ENCODE measurements at places on chromosomes 6 and 20.
A peak's percentile ranks its signal among the peaks of the same experiment; 100 is the strongest.

GRCh38 chr6:10237298-10238038, 177.4 kb downstream of the TFAP2A start:
- DNase-seq, result no peak
- no peaks in the 10 kb centered on the region for H3K4me1 ChIP-seq
- H3K27me3 ChIP-seq, result no peaks in the 10 kb centered on the region
- no peak overlapping the region for H3K27ac ChIP-seq
- H3K36me3 ChIP-seq, result no peaks in the 10 kb centered on the region

DNA sequence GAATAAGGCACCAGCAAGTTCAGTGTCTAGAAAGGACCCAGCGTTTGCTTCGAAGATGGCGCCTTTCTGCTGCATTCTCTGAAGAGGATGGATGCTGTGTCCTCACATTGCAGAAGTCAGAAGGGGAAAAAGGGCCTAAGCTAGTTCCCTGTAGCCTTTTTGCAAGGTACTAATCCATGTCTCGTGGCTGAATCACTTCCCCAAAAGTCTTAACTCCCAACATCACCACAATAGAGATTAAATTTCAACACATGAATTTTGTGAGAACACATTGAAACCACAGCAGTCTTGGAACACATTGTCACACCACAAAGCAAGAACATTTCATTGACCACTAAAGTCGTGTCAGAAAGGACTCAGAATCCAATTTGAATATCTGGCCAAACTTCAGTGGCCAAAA, 42.1 kb downstream of the KLHL31 start:
- no peaks in the 10 kb centered on the region for H3K4me1 ChIP-seq
- no peak overlapping the region for H3K4me3 ChIP-seq
- peaks cover 27% of the 10 kb centered on the region for H3K27me3 ChIP-seq
- H3K27ac ChIP-seq, result no peak overlapping the region

GRCh38 chr6:5967594-5967993, 39.1 kb downstream of the NRN1 start:
- DNase-seq, result no peak
- H3K27ac ChIP-seq, result no peak overlapping the region
- H3K27me3 ChIP-seq, result peaks cover 31% of the 10 kb centered on the region
- H3K36me3 ChIP-seq, result peaks cover 2% of the 10 kb centered on the region
- H3K4me3 ChIP-seq, result no peak overlapping the region

GRCh38 chr6:134060491-134061106, 8.2 kb upstream of the SLC2A12 start:
- no peaks in the 10 kb centered on the region for H3K4me1 ChIP-seq
- no peak overlapping the region for H3K4me3 ChIP-seq
- no peak overlapping the region for H3K27ac ChIP-seq

DNA sequence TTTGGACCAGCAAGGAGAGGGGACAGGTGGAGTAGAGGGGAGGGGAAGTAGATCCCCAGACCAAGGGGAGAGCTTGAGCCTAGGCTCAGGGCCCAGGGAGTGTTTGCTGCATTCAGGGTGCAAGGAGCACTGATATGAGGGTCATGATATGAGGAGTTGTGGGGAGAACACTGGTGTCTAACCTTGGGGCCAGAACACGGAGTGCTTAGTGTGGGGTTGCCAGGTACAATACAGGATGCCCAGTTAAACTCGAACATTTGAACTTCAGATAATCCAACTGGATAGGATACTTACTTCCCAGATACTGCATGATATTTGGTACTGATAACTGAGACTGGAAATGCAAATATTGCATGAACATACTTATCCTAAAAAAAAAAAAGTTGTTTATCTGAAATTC, 2.4 kb downstream of the SLC22A1 start:
- H3K4me3 ChIP-seq, result no peak overlapping the region
- no peak overlapping the region for H3K27ac ChIP-seq
- no peaks in the 10 kb centered on the region for H3K27me3 ChIP-seq

- no peak for DNase-seq
- H3K27me3 ChIP-seq, result no peaks in the 10 kb centered on the region
- no peak overlapping the region for H3K27ac ChIP-seq
- peaks cover 2% of the 10 kb centered on the region for H3K36me3 ChIP-seq
Observed at GRCh38 chr6:37524025-37524969, 24.6 kb upstream of the CCDC167 start.

DNA sequence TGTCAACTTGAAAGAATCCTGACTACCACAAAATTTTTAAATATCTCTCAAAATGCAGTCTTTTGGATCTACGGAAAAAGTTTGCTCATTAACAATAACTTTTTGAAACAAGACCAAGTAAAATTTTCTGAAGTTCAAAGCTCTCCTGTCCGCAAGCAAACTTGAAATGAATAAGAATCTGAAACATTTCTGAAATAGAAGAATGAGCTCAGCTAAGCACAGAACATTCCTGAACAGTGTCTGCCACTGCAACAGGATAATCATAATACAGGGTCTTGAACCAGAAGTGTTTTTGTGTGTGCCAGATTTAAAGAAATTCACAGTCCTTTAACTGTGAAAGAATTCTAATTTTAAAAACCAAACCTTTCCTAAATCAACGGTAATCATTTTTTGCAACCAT, 49.1 kb upstream of the TASP1 start:
- H3K27me3 ChIP-seq, result peaks cover 46% of the 10 kb centered on the region
- no peak for DNase-seq
- no peak overlapping the region for H3K4me3 ChIP-seq

DNA sequence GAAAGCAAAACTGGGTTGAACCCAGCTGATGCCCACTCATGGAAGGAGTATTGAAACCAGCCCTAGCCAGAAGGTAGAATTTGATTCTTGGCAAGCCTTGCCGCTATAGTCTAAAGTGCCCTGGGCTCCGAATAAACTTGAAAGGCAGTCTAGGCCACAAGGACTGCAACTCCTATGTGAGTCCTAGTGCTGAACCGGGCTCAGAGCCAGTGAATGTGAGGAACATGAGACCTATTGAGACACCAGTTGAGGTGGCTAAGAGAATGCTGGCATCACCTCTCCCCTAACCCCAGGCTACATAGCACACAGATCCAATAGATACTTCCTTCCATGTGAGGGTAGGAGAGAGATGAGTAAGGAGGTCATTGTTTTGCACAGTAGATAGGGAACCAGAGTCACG, 3.5 kb upstream of the DEFB110 start:
- no peaks in the 10 kb centered on the region for H3K36me3 ChIP-seq
- no peaks in the 10 kb centered on the region for H3K4me1 ChIP-seq
- no peaks in the 10 kb centered on the region for H3K27me3 ChIP-seq
- no peak overlapping the region for H3K27ac ChIP-seq

DNA sequence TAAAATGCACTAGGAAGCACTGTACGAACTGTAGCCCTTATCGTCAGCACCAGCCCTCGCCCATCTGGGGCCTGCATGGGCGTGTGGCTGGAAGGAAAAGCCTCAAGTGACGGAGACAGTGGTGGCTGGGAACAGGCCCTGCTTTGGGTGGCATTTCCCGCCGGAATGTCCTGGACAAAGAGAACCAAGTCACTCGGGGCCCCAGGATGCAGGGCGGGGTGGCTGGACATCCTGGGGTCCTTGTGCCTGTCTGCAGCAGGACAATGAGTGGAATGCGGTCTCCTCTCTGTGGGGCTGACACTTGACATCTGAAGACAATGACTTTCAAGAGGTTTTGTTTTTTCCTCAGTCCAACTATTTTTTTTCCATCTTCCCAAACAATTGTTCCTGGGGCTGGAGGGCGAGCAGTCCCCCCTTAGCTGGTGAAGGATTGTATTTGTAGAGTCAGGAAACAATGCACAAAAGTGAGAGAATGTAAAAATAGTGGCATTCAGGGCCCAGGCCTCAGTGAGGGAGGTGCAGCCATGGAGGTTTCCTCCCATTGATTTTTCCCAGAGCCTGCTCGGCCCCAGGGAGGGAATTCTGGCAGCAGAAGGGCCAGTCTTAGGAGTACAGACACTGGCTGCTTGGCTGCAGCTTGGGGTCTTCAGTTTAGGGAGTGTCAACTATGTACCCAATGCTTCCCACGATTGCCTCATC, 64.4 kb downstream of the PREX1 start:
- no peak for DNase-seq
- peak overlapping the region; percentile 93 for H3K27ac ChIP-seq
- peaks cover 100% of the 10 kb centered on the region for H3K4me1 ChIP-seq
- no peak overlapping the region for H3K4me3 ChIP-seq

DNA sequence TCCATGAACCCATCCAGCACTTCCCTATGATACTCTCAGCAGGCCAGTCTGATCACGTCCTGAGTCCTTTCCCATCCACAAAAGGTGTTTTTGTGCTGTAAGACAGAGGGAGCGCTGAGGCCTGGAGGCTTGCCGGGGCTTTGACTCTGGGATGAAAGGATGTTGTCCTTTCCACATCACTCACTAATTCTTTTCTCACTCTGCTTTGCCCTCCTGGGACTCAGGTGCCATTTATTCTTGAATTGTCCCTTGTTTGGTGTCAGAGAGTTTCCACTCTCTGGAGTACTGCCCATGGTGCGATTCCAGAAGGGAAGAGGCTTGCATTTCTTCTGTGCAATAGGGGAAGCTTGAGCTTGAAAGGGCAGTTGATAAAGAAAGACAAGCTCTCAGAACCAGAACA, 15.3 kb upstream of the TUBB2B start:
- DNase-seq, result no peak
- H3K4me1 ChIP-seq, result no peaks in the 10 kb centered on the region
- no peaks in the 10 kb centered on the region for H3K36me3 ChIP-seq
- no peak overlapping the region for H3K4me3 ChIP-seq
- H3K27ac ChIP-seq, result no peak overlapping the region

DNA sequence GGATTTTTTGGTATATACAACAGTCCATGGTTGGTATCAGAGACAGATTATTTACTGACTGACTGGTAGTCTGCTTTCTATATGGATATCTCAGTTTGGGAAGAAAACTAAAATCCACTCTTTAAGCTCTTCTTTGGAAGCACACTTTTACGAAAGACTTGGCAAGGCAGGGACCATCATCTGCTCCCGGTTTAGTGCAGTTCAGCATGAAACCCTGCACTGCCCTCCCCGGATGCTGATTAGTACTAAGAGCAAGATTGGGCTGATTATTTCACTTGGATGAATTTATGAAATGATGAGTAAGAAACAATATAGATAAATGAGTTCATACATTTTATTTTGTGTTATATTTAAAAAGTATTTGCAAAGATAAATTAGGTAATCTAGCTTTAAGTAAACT, 56.3 kb downstream of the RGS17 start:
- H3K4me1 ChIP-seq, result no peaks in the 10 kb centered on the region
- peaks cover 19% of the 10 kb centered on the region for H3K27me3 ChIP-seq
- no peak for DNase-seq
- H3K36me3 ChIP-seq, result no peaks in the 10 kb centered on the region
